Stimulated activated CD4-positive, alpha-beta T cell treated with anti-CD3 and anti-CD28 coated beads, Interleukin-4, amount 100 ng/mL, for 1 hour (primary cell): ENCODE measurements at places on chromosomes 2 and 18.

- DNase-seq: no peak
These were observed 15.3 kb upstream of the IL36G start for GRCh38 chr2:112962308-112963175.

DNA sequence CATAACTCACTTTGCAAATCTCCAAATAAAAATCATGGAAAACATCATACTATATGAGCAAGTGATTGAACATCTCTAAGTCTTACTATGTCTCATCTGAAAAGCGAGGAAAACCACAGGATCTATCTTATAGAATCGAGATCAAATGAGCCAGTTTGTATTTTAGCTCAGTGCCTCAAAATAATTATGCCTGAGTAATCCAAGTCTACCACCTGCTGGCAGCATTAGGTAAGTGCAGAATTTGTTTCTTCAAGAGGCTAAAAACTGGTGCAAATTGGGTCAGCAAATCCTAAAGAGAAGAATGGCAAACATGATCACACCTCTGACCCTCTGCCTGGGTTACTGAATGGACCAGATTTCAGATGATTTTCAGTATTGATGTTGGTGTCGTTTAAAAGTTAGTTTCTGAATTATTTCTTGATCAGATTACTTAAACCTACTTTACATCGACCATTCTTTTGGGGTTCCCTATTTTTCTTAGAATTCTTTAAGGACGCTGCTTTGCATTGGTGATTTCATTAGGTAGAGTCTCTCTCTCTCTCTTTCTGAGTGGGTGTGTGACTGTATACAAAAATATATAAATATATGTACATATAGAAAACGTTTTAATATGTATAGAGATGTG, 12.7 kb upstream of the FHOD3 start:
- no peak for DNase-seq

GRCh38 chr2:9738062-9738461, 105.2 kb upstream of the TAF1B start:
- no peak for DNase-seq

DNA sequence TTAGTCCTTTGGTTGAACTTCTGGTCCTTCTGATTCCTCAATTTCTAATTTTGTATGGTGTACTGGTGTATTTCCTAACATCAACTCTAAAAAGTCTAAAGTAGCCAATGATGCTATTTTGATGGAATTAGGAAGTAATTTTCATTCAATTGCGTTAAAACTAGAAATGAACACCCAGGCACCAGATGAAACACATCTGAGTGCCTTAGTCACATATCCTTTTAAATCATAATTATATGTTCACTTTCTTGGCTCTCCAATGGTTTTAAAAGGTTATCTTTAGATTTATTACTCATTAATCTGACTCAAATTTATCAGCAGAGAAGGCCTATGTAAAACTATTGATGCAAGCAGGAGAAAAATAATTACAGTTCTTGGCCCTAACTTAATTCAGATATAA, 119.7 kb downstream of the GAREM1 start:
- DNase-seq: no peak

GRCh38 chr2:73700131-73700611, 37.0 kb downstream of the TPRKB start:
- DNase-seq: no peak
